ENCODE measurements at places on chromosomes 4 and X.

- no peak for DNase-seq
Measured at GRCh38 chr4:73648478-73648877, 28.2 kb upstream of the RASSF6 start.

DNA sequence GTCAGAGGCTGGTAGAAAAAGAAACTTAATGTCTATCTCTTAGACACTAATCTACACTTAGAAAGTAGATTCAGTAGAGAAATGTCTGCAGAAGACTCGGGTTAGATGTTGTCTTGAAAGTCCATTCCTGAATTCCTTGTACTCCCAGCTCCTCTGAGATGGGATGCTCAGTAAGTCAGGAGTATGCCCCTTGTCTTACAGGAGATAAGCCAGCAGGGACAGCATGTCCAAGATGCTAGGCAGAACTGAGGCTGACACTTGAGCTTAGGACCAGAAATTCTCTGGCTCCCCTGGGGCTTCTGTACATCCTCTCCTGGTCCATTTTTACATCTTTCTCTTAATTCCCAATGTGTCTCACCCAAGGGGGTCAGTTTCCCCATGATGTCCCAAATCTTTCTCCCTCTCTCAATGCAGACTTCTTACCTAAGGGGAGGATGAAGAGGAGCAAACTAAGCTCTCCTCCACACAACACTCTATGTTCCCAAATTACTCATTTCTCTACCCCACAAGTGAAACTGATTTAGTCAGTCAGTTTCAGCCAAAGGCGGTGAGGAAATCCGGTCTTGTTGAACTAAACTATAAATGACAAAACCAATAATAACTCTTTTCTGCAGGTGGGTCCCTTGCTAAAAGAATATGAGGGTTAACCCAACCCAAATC is 558.2 kb upstream of the DIPK2B start:
- no peak for DNase-seq

GRCh38 chr4:71473541-71474240 is 134.9 kb downstream of the SLC4A4 start:
- DNase-seq, result no peak

- no peak for DNase-seq
Measured at GRCh38 chrX:129689796-129690195, 35.0 kb upstream of the APLN start.

GRCh38 chr4:73434311-73434710 is 1.7 kb upstream of the AFP start:
- DNase-seq, result no peak

- no peak for DNase-seq
Measured at GRCh38 chrX:119549327-119550016, 15.7 kb downstream of the STEEP1 start.

DNA sequence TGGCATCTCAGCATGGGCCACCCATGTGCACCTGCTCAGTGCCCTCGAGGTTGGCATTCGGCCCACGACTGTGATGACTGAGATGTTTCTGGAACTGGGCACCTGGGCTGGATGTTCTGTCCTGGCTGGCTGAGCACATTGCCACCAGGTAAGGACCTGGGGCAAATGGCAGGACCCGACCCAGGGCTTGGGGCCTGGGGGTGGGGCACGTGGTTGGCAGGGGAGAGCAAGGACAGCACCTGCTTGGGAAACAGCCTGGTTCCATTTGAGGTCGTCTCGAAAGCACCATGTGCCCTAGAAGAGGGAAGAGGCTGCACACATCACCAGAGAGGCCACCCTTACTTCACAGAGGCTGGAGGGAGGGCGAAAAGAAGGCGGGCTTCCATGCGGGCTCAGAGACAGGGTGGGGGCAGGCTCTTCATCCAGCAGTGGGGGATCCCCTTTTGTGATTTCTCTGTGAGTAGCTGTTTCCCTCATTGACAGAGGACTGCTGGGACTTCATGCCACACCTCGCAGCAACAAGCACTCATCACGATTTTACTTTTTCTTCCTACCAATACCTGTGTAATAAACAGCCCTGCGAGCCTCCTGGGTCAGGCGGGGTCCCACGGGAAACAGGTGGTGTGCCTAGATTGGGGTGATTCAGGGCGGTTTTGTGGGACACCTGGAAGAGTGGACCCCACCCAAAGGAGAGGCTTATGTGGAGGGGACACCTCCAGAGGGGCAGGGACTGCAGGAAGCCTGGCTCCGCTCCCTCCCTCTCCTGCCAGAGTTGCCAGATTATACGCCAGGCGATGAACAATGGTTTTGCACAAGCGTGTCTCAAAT is 12.0 kb downstream of the TMEM187 start:
- no peak for DNase-seq

GRCh38 chr4:60945641-60946040 is 254.5 kb upstream of the ADGRL3 start:
- no peak for DNase-seq

DNA sequence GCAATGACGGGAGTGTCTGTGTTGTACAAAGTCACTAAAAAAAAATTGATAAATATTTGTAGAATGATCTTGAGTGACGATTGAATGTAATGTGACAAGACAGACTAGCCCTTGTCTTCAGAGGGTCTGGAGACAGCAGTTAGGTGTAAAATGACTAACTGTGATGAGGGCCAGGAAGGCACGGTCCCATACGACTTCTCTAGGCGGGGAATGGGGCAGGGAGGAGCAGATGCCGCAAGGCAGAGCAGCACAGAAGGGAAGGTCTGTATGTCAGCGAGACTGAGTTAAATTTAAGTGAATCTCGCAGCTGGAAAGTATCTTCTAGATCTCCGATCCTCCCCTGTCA is 405 bp downstream of the CENPE start:
- no peak for DNase-seq

GRCh38 chrX:73076838-73077237 is 2.5 kb downstream of the PABPC1L2A start:
- DNase-seq, result no peak

GRCh38 chr4:154982187-154983047 is 201.3 kb downstream of the RBM46 start:
- no peak for DNase-seq

DNA sequence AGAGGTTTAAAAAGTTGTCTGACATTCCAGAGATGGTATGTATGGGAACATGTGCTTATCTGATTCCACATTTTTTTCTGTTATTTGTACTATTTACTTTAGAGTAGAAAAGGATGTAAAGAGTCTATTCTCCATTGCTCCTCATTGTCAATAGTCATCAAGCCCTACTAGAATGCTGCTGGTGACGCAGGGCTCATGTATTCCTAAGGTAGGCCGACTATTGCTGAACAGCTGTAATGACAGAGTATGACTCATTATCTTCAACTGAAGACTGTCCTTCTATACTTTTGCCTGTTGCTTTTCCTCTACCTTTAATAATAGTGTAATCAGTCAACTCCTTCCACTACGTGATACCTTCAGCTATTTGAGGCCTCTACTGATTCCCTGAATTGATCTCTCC is 509.1 kb upstream of the NR3C2 start:
- DNase-seq, result no peak

GRCh38 chrX:2474280-2474962 is 26.4 kb downstream of the DHRSX start:
- DNase-seq, result no peak

DNA sequence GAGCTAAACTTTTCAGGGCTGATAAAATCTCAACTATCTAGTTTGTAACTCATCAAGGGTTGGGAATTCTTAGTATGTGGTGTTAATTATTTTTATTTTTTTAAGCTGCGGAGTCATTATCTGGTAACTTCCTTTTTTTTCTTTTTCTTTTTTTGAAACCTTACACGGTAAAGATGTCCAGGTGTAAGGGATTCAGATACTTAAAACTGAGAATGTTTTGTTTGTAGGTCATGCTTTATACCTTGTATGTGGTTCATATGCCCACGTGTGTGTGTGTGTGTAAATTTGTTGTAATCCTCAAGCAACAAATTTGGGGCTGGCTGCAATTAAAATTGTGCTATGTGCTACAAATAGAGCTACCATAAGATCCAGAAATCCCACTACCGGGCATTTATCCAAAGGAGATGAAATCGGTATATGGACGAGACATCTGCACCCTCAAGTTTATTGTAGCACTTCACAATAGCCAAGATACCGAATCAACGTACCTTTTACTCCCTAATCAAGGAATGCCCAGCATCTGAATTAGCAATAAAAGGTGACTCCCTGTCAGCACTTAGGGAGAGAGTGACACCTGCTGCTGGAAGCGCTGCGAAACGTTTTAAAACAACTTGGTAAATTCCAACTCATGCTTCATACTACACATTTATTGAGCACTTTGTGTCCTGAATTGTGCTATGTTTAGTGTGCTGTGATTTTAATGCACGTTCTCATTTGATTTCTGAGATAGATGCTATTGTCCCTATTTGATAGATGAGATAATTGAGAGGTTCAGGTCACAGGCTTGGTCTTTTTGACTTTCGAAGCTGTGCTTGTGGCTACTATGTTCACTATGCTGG is 16.1 kb downstream of the MSMO1 start:
- DNase-seq, result no peak

GRCh38 chr4:64940698-64941097 is 531.4 kb upstream of the TECRL start:
- DNase-seq, result no peak

- DNase-seq, result no peak
Measured at GRCh38 chr4:115780835-115781234, 667.4 kb upstream of the NDST4 start.

GRCh38 chr4:157818946-157819692 is 353.7 kb downstream of the GASK1B start:
- no peak for DNase-seq

DNA sequence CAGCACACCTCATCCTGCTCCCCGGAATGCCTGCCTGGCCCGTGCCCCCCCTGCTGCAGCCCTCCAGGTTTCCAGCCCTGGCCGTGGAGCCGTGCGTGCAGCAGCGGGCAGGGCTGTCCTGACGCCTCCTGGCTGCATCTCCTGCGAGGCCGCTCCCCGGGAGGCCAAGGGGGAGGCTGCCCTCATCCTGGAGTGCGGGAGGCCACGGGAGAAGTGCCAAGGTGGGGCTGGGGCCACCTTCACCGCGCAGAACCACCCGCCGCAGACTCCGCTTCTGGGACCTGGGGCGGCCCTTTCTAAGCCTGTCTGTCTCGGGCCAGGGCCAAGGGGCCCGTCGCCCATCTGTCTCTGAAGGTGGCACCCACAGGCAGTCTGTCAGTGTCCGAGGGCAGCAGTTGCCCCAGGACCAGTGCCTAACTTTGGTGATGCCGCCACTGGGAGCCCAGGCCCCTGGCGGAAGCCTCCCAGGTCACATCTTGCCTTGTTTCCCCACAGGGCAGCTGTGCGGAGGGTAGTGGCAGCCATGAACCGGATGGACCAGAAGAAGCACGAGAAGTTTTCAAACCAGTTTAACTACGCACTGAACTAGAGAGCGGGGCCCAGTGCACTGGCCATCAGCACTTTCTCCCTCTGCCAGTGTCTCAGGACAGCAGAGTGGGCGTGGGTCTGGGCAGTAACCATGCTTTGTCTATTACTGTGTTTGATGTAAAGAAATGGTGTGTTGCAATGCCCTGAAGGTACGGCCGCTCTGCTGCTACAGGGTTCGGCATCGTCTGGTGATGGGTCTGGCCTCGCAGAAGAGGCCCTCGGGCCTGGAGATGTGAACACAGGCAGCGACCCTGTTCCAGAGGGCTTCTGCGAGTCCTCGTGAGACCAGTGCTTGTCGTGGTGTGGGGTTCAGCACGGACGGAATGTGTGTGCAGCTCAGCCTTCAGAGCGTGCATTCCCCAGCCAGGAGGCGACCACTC is 20.6 kb downstream of the NKX1-1 start:
- no peak for DNase-seq

GRCh38 chr4:114100288-114101031 is 121.0 kb upstream of the ARSJ start:
- DNase-seq, result no peak

- no peak for DNase-seq
Measured at GRCh38 chrX:133640161-133641015, 225.1 kb upstream of the GPC4 start.

DNA sequence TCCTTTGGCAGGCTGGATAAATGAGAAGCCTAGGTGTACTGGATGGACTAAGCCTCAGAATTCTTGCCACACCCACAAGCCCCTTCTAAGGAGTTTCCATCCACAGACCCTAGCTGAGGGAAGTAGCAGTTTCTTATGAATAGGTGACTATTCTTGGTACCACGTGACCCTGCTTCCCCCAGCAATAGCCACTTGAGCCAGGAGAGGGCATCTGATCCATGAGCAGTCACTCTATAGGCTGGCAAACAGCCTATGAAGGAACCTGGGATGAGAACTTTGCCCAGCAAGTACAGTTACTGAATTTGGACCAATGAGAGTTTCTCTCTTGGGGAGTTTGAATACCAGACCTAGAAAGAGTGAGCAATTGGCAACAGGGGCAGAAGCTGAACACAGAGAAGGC is 84.0 kb downstream of the RTL9 start:
- DNase-seq, result no peak

GRCh38 chr4:163932504-163932903 is 438.0 kb downstream of the TMA16 start:
- no peak for DNase-seq

DNA sequence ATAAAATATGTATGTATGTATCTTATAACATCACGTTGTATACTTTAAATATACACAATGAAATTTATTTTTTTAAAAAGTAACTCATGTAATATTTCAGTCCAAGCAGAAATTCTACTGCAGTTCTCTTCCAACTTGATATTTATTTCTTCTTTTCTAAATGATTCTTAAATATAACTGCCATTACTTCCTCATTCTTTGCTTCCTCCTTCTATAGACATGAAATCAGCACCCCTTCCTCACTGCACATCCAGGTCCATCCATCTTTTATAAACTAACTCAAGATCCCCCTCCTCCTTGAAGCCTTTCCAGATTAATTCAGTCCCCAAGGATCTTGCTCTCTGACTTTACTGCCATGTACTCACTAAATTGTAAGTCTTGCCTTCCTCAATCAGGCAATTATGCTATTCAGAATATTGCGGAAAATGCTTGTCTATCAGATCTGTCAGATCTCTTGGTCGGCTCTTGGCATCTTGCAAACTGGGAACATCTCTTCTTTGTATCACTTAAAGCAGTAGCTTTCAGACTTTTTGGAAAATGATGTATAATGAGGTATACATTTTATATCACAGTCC is 3.7 kb downstream of the GPRIN3 start:
- DNase-seq, result no peak

DNA sequence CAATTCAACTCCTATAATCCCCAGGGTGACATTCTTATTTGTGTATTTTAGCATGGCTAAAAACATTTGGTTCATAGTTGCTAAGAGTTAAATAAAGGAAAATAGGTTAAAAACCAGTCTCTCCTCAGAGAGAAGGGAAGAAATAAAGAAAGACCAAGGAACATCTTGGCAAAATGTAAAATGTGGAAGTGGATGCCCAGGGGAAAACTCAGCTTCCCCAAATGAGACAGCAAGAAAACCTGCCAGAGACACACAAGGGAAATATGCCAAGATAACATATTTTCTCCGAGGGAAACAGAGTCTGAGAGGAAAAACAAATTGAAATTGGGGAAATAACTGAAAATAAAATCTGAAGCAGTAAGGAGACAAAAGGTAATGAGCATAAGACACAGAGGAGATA is 1569.3 kb downstream of the PCDH18 start:
- no peak for DNase-seq
